ENCODE measurements at places on chromosomes 16 and 17.
A peak's percentile ranks its signal among the peaks of the same experiment; 100 is the strongest.

GRCh38 chr16:48635199-48635718 lies 25.3 kb upstream of the N4BP1 start:
- no peak for DNase-seq

- no peak for DNase-seq
Observed at GRCh38 chr16:25134166-25134700, 22.7 kb downstream of the LCMT1 start.

GRCh38 chr16:88534638-88535190 lies 35.5 kb upstream of the ZC3H18 start:
- no peak for DNase-seq

GRCh38 chr16:81073560-81074330 lies 3.3 kb downstream of the C16orf46 start:
- DNase-seq, result no peak

- DNase-seq, result no peak
Observed at GRCh38 chr17:2138318-2138717, 83.4 kb downstream of the HIC1 start.

- no peak for DNase-seq
Observed at GRCh38 chr17:43609613-43610385, 51.9 kb downstream of the MEOX1 start.

GRCh38 chr17:73227379-73227778 lies 34.3 kb downstream of the CPSF4L start:
- DNase-seq, result no peak

DNA sequence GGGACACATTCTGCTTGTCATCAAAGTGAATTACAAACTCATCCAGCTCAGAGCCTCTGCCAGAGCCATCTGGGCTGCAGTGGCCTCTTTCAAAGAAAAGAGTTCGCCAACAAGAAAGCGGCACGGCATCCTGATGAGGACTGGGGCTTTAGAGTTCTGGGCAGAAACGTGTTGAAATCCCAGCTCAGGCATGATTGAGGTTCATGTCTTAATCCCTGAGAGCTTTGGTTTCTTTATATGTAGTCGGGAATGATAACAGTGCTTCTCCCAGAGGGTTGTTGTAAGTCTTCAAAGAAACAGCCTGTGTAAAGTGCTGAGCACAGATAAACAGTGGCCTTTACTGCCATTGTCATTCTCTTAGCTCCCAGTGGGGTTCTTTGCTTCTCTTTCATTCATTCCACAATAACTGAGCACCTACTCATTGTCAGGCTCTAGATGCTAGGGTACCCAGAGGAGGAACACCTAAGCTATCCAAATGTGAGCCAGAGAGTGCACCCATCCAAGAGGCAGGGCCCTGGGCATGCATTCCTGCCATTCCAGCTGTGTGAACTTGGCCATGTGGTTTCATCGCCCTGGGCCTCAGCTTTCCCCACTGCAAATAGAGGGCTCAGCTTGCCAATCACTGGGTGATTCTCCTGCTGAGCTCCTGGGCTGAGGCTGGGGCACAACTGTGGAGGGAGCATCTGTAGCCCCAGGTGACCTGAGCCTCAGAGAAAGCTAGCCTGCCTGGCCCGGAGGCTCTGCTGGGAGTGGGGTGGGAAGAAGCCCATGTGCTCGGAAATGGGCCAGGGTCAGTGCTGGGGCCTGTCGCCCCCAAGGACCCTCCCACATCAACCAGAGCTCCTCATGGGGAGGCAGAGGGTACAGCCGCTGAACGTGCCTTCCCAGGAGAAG lies 38.3 kb upstream of the CRHR1 start:
- no peak for DNase-seq

GRCh38 chr17:57372156-57372555 lies 115.8 kb downstream of the MSI2 start:
- DNase-seq, result peak; percentile 64

- no peak for DNase-seq
Observed at GRCh38 chr17:15238057-15238456, 27.1 kb downstream of the PMP22 start.

DNA sequence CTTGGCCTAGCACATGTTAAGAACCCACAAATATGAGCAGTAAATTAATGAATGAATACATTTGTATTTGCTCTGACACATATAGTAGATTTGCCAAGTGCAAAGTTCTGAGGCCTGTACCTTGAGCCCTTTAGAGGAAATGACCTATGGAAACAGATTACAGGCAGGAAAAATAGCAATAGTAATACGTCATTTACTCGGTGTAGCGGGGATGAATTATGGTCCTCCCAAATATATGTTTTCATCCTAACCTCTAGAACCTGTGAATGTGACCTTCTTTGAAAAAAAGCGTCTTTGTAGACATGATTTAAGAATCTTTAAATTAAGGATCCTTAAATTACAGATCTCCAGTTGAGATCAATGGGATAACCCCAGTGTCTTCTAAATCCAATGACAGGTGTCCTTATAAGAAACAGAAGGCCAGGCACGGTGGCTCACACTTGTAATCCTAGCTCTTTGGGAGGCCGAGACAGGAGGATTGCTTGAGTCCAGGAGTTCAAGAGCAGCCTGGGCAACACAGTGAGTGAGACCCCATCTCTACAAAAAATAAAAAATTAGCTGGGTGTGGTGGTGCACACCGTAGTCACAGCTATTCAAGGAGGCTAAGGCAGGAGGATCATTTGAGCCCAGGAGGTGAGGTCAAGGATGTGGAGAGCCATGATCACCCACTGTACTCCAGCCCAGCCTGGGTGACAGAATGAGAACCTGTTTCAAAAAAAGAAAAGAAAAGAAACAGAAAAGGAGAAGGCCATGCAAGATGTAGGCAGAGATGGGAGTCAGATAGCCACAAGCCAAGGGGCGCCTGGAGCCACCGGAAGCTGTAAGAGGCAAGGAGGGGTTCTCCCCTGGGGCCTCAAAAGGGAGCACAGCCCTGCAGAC lies 5.1 kb upstream of the ITPRIPL2 start:
- no peak for DNase-seq

DNA sequence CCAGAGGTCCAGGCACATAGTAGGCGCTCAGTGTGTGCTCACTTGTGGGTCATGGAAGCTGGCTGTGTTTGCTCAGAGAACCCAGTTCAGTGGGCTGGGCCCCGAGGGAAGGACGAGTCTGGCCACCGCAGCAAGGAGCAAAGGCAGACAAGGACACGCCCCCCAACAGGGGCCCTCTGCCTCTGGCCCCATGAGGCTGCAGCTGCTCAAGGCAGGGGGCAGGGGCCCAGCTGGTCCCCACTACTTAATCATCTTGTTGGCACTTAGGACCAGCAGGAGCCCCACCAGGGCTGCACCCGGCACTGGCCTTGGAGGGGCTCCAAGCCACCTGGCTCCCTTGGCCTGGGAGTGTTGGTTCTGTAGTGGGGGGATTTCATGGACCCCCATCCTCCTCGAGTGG lies 16.1 kb downstream of the KCNJ12 start:
- no peak for DNase-seq

GRCh38 chr16:17303101-17303500 lies 167.7 kb downstream of the XYLT1 start:
- no peak for DNase-seq

DNA sequence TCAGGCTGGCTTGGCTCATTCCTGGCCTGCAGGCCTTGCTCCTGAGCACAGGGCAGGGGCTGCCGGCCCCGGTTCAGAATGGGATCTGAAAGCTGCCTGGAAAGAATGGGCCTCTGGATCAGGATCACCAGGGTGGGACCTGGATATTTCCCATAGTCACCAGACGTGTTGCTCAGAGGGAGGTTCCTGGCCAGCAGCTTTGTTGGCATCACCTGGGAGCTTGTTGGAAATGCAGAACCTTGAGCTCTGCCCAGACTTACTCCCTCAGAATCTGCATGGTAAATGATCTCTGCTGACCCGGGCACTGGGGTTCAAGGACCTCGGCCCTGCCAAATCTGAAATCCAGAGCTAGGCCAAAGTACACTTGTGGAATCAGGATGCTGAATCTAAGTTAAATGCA lies 29.5 kb upstream of the MED9 start:
- no peak for DNase-seq

DNA sequence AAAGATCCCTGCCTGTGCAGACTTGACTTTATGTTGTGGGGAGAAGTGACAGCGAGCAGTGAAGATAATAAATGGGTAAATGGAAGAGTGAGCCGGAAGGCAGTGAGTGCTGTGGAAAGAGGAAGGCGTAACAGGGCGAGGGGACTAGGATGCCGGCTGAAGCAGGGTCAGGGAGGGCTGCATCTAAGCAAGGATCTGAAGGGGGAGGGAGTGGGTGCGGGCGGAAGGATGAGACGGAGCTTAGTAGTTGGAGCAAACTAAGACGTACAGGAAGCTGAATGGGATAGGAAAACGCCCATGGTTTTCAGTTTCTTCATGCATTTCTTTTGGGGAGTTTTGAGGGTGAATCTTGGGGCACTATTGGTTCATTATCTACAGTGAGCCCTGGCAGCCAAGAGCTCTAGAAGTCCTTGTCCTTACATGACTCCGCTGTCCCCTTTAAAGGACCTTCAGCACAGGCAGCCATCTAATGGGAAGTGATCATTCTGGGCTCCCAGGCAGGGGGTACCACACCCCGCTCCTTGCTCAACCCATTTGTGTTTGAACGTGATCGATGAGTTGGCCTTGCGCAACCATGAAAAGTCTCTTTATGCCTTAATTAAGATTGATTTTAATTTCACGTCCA lies 10.4 kb upstream of the NAT9 start:
- no peak for DNase-seq
